IPS-NIHi11 (cell line): ENCODE measurements at places on chromosomes 12 and 14.
A peak's percentile ranks its signal among the peaks of the same experiment; 100 is the strongest.

DNA sequence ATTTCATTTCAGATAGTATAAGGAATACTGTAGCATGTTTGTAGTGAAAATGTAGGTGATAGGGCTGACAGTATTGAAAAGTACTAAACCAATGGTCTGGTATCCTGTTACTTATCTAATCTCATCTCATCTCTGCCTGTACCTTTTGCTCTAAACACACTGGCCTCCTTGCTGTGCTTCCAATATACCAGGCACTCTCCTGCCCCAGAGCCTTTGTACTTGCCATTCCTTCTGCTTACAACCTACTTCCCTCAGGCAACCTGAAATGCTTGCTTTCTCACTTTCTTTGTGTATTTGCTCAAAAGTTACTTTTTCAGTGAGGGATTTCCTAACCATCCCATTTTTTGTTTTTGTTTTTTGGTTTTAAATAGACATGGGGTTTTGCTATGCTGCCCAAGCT lies 101.9 kb downstream of the PAPLN start:
- DNase-seq, result no peak

GRCh38 chr12:78863482-78864402 lies 832 bp upstream of the SYT1 start:
- DNase-seq, result peak; percentile 64

GRCh38 chr14:74859757-74860552 lies 16.0 kb downstream of the PROX2 start:
- no peak for DNase-seq

GRCh38 chr12:98551787-98552186 lies 36.4 kb downstream of the TMPO start:
- DNase-seq, result no peak

DNA sequence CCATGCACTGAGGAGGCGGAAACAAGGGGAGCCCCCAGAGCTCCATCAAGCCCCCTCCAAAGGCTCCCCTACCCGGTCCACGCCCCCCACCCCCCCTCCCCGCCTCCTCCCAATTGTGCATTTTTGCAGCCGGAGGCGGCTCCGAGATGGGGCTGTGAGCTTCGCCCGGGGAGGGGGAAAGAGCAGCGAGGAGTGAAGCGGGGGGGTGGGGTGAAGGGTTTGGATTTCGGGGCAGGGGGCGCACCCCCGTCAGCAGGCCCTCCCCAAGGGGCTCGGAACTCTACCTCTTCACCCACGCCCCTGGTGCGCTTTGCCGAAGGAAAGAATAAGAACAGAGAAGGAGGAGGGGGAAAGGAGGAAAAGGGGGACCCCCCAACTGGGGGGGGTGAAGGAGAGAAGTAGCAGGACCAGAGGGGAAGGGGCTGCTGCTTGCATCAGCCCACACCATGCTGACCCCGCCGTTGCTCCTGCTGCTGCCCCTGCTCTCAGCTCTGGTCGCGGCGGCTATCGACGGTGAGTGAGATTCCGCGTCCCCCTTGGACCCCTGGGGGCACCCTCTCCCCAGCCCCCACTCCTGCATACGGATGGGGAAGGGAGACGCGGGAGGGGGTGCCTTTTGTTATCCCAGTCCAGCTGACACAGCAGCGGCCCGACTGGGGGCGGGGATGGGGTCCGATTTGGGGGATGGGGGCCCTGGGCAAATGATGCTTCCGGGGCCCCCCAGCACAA lies 400 bp downstream of the LRP1 start:
- peak; percentile 45 for DNase-seq

DNA sequence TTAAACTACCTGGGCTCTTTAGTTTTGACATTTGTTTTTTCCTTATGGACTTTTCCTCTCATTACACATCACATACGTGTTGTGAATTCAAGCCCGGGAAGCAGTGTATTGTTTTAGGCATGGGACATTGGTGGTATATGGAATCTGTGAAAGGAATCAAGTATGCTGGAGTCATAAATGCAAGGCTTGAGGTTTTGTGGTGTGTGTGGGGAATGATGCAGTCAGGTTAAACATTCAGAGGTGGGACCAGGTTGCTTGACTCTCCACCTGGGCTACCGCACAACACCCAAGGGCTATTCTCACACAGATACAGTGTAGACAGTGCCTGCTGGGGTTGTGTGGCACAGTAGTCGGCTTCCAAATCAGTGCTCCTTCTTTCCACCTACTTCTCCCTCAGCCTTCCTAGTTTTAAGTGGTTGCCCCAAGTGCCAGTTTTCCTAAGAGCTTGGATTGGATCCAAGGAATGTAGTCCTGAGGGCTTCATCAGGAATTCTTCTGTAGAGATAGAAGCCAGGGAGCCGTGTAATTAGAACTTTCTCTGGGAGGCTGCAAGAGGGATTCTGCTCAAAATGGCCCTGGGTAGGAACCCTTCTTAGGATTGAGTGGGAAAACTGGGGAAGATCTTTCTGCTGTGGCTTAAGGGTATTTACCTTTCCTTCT lies 243.7 kb downstream of the C12orf75 start:
- no peak for DNase-seq

DNA sequence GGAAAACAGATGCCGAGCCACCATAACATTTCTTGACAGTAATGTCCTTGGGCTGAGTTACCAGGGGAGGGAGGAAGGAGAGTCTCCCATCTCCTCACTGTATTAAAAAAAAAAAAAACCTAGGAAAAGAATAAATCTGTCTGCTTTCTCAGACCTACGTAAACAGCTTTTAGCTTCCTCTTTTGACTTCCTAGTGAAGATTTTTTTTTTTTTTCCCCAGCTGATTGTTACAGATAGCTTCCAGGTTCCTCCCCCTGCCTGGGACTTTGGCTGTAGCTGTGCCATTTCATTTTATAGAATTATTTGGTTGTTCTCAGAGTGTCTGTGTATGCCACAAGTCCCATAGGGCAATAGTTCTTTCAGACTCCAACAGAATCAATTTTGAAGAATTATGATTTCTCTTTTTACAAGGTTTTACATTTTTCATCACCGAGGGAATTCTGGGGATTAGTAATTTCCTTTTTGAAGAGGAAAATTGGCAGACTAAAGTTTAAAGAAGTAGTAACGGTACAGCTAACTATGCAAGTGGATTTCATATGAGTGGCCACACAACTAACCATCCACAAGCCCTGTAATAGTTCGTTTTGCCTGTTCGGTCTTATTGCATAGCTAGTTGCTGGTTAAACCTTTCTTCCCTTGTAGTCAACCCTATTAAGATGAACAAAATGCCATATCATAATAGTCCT lies 23.1 kb upstream of the GNS start:
- no peak for DNase-seq

GRCh38 chr12:105479710-105480109 lies 149.2 kb downstream of the C12orf75 start:
- no peak for DNase-seq
